ENCODE measurements at places on chromosomes 7 and 10. TPM values are rescaled to one million over a fixed set of nuclear protein-coding genes. Genes with fewer than 3 reads are reported as not detected.

GRCh38 chr7:51592842-51593599, 276.4 kb upstream of the COBL start:
- no peak for DNase-seq

DNA sequence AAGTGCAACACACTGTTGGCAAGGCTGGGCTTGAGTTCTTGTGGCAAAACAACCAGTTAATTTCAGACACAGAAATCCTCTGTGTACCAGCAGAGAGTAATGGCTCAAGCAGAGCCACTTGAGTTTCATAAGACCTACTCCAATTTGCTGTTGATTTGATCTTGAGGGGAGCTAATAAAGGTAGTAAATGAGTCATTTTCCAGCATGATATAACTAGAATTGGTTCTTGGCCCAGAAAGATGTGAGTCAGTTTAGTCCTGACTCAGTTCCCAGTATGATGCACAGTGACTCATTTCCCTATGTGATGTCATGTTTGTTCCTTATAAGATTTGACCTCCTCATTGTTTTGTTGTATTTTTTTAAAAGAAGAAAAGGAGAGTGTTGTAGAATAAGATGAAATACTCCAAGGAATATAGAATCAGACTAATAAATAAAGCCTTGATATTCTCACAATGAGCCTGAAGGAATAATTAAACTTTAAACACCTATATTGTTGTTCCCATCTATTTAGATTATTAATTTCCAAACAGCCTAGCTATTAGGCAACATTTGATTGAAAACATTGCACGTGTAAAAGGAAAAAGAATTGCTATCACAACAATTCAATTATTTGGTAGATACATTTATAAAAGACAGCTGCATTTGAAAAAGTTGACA, 186.2 kb downstream of the REEP3 start:
- DNase-seq: peak; percentile 43

- no peak for DNase-seq
These were observed 38.9 kb downstream of the TMEM229A start for GRCh38 chr7:123993996-123994395.

DNA sequence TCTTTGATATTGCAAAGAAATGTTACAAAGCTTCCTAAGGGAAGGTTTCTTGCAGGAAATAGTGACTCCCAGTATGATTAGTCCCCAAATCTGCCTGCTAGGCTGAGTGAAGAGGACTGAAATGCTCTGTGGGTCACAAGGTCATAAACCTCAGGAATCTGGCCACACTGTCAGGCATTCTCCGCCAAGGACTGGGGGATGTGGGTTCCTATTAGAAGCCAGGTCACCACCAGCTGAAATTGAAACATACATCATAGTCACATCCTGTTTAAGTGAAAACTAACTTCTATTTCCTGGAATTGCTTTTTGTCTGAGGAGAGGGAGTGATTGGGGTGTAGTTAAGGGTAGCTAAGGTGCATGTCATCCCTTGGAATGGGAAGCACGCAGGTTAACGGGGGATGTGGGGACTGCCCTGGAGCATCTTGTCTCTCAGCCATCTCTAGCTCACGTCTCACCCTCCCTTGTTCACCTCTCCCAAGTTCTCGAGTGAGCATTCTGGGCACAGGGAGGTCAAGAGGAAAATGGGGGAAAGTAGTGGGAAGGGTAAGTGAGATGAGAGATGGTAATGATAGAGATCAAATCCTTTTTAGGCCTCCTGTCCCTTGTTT, 12.0 kb upstream of the GSAP start:
- DNase-seq: no peak

GRCh38 chr7:116601426-116601825, 70.6 kb upstream of the MET start:
- DNase-seq: no peak

- no peak for DNase-seq
These were observed 58.3 kb downstream of the DPYSL4 start for GRCh38 chr10:132245056-132245455.

- DNase-seq: no peak
These were observed 37.0 kb upstream of the TMEM72 start for GRCh38 chr10:44874166-44874565.

- no peak for DNase-seq
These were observed 106.8 kb downstream of the NEURL1 start for GRCh38 chr10:103600325-103600724.

GRCh38 chr7:46525876-46526275, 604.8 kb upstream of the IGFBP3 start:
- DNase-seq: no peak

GRCh38 chr10:16919121-16919982, 102.1 kb upstream of the RSU1 start:
- DNase-seq: no peak

DNA sequence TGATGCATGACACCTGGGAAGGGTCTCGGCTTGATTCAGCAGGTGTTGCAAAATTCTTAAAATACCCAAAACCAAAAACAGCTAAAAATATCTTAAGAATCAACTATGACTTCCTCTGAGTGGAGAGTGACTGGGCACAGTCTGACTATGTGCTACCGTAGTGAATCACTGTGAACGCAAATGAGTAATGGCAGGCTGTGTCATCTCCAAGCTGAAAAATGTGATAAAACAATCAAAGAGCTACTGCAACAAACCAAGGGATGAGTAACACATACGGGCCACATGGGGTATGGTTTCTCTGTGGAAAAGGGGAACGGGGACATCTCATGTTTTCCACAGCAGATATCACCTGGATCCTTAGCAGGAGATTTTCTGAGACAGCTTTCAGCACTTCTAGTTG, 127.5 kb downstream of the ABCA13 start:
- no peak for DNase-seq

- DNase-seq: no peak
These were observed 51.7 kb downstream of the HABP2 start for GRCh38 chr10:113604572-113604971.

- DNase-seq: peak; percentile 34
These were observed 138.1 kb upstream of the TCF7L2 start for GRCh38 chr10:112811741-112812551.

GRCh38 chr7:54701982-54702381, 57.0 kb downstream of the SEC61G start:
- no peak for DNase-seq

DNA sequence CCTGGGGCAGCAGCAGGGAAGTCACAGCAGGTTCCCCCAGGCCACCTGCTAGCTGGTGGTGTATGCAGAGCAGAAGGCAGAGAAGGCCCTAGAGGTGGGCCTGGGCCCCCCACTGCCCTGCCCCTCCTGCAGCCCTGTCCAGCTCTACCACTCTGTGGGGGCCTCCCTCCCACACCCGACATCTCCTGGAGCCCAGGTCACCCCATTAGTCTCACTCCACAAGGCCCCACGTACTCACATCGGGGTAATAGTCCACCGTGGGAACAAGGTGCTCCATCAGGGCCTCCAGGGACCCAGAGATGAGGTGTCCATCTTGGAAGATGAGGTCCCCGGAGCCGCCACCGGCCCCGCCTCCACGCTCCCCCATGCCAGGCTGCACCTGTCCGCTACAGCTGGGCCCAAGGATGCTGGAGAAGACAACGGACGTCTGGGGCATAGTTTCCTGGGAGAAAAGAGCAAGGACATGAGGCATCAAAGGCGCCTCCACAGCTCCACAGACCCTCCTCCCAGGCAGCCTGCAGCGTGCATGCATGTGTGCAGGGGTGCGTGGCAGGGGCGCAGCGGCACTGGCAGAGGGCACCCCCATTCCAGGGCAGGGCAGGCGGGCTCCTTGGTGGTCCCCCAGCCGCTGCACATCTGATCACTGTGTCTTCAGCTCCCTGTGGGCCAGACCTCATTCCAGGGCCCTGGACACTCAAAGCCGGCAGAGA, 61.0 kb downstream of the RASGEF1A start:
- DNase-seq: no peak

GRCh38 chr7:128030654-128031611, at the start of gene LRRC4:
Gene LRRC4, minus strand, starts transcription at chr7:128031437. Its CDS starts 797 bp downstream, at chr7:128030640.
- DNase-seq: peak; percentile 73

GRCh38 chr7:15478401-15478800, 83.4 kb downstream of the AGMO start:
- no peak for DNase-seq

- no peak for DNase-seq
These were observed 5.8 kb upstream of the GFRA1 start for GRCh38 chr10:116278846-116279245.

- DNase-seq: no peak
These were observed 236.5 kb upstream of the PTN start for GRCh38 chr7:137579913-137580640.

DNA sequence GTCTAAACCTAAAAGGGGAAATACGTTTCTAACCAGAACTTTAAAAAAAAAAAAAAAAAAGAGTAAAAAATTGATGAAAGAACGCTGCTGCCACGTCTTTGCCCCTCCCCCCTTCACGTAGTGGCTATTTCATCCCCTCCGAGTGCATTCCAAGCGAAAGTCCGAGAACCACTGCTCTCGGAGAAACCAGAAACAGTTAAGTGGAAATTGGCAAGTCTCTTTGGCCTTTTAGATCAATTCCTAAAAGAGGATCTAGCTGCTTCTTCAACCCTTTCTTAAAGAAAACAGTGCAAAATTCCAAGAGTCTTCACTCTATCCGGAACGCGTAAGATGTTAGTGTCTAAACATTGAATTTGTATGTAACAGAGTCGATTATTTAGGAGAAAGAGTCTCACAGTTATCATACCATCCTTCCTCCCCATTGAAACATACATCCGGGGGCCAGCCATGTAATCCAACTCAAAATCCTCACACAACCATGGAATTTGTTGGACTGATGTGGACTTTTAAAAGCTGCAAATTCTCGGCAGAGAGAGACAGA, 1.1 kb downstream of the P4HA1 start:
- DNase-seq: peak; percentile 28

DNA sequence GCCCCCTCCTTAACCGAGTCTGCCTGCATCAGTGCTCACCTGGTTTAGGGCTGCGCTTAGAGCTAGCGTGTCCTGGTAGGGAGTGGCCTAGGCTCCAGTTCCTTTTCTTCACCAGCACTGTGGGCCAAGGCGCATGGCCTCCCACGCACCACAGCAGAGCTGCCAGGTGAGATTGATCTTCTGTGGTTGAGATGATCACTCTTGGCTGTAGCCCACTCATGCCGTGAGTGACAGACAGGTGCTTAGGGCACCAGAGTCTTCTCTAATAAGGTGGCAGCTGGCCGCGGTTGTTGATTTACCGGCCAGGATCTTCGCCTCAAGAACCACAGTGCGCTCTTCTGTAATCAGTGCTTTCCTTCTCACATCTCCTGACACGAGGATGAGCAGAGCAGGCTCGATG, 157.2 kb upstream of the INSYN2A start:
- DNase-seq: no peak

GRCh38 chr7:66110856-66111255, 3.8 kb upstream of the CRCP start:
- no peak for DNase-seq

The PAX4 gene
- not detected for total RNA-seq

The CCDC7 gene
- 236 TPM for total RNA-seq

The SPDYE8 gene
- total RNA-seq: under 0.01 TPM

The TMEM229A gene
- total RNA-seq: 1.2 TPM

The AKR1C4 gene
- not detected for total RNA-seq

The OR13A1 gene
- total RNA-seq: under 0.01 TPM

The MRLN gene
- total RNA-seq: not detected
